ENCODE measurements at places on chromosomes 3 and 15. TPM values are rescaled to one million over a fixed set of nuclear protein-coding genes. Genes with fewer than 3 reads are reported as not detected.

Gene TMC3
- total RNA-seq, result not detected

Gene HHLA2
- total RNA-seq, result 1.9 TPM

Gene BHLHE40
- 440 TPM for total RNA-seq

Gene ZMYND10
- total RNA-seq, result 1.2 TPM

Gene SPINK8
- total RNA-seq, result not detected

Gene MELTF
- total RNA-seq, result 2.9 TPM

Gene SLC38A3
- not detected for total RNA-seq

Gene SEMA6D
- total RNA-seq, result not detected

Gene TNK2
- 94.8 TPM for total RNA-seq

DNA sequence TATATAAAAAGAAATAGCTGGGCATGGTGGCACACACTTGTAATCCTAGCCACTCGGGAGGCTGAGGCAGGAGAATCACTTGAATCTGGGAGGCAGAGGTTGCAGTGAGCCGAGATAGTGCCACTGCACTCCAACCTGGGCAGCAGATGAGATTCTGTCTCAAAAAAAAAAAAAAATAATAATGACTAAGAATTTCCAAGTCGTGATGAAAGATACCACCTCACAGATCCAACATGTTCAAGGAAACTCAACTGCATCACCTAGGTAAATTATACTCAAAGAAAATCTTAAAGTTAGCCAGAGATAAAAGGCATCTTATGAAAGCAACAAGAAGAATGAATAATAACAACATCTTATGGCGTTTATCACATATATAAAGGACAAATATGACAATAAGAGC, 50.1 kb downstream of the DOCK3 start:
- DNase-seq, result no peak

- DNase-seq, result no peak
Observed at GRCh38 chr15:77702211-77702957, 69.7 kb upstream of the LINGO1 start.

DNA sequence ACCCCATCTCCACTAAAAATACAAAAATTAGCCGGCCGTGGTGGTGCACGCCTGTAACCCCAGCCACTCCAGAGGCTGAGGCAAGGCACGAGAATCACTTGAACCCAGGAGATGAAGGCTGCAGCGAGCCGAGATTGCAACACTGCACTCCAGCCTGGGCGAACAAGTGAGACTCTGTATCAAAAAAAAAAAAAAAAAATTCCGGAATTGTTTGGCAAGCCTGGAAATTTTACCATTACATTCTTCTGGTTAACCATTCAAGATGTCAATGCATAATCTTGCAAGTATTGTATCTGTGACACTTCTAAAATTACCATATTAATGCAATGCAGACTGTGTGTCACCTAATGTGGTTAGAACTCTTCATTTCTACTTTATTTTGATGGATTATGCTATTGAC, 67.0 kb downstream of the CSNK1G1 start:
- no peak for DNase-seq

GRCh38 chr3:186922790-186923189, 7.5 kb upstream of the ST6GAL1 start:
- DNase-seq, result no peak

GRCh38 chr3:129663930-129664646, 57.6 kb upstream of the PLXND1 start:
- no peak for DNase-seq

DNA sequence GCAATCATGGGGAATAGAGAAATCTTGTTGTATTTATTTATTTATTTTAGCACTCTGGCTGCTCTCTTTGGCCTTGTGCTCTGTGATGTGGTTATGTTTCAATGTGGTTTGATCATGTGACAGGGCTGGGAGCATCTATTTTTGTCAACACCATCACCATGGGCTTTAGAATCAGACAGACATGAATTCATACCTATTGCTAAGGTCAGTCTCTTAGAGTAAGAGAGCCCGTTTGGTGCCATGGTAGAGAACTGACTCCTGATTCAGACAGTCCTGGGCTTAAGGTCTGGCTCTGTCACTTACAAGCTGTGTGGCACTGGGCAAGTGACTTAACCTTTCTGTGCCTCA, 157.0 kb downstream of the RYR3 start:
- DNase-seq, result no peak

- DNase-seq, result peak; percentile 75
Observed at GRCh38 chr3:5057857-5058324, 64.2 kb upstream of the ARL8B start.

DNA sequence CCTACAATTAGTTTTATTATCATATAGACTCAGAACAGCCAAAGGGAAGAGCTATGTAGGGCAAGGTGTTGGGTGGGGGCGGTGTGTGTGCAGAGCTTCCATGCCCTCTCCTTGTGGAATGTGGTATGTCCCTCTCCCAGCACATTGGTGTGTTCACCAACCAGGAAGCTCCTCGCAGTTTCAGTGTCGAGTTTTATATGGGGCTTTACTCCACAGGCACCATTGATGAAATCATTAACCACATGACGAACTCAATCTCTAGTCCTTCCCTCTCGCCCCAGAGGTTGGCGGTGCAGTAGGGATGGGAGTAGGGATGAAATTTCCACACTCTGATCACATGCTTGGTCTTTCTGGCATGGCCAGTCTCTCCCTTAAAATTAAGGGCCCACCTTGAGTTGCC, 13.6 kb upstream of the SRP14 start:
- DNase-seq, result no peak

GRCh38 chr3:169085827-169086226, 577.7 kb downstream of the MECOM start:
- no peak for DNase-seq

GRCh38 chr3:58471025-58471887, 20.6 kb upstream of the KCTD6 start:
- peak; percentile 85 for DNase-seq

- no peak for DNase-seq
Observed at GRCh38 chr15:45884289-45884688, 249.5 kb downstream of the SQOR start.

DNA sequence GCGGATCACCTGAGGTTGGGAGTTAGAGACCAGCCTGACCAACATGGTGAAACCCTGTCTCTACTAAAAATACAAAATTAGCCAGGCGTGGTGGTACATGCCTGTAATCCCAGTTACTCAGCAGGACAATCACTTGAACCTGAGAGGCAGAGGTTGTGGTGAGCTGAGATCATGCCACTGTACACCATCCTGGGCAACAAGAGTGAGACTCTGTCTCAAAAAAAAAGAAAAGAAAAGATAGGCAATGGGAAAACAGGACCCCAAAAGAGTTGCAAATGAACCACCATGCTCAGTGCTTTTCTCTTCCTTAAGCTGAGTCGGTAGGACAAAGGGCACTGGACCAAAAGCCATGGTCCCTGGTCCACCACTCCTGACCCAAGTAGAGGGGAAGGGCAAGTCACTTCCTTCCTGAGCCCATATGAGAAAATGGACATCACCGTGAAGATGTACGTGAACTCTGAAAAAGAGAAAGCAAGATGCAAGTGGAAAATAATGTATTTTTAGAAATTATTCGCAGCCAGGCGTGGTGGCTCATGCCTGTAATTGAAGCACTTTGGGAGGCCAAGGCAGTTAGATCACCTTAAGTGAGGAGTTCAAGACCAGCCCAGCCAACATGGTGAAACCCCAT, 2.6 kb downstream of the ITGB5 start:
- DNase-seq, result no peak

DNA sequence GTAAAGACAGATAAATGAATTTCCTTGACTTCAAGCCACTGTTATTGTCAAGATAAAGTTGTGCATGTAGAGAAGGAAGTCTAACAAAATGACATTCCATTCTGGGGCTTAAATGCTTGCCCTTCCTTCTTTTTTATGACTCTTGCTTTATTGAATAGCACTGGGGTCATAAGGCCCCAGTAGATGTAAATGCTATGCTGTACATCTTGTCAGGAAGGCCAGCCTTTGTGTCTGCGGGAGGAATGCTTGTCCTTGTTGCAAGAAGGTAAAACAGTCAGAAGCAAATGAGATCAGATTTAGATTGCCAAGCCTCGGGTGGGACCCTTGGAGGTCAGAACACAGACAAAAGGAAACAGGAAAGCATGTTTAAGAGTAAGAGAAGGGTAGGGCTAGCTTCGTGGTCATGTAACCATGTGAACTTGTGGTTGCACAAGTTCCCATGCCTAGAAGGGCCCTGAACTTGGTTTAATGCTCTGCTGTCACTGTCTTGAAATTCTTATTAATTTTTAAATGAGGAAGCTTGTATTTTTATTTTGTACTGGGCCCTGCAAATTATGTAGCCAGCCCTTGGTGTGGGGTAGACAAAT, 81.5 kb downstream of the PPM1L start:
- no peak for DNase-seq

DNA sequence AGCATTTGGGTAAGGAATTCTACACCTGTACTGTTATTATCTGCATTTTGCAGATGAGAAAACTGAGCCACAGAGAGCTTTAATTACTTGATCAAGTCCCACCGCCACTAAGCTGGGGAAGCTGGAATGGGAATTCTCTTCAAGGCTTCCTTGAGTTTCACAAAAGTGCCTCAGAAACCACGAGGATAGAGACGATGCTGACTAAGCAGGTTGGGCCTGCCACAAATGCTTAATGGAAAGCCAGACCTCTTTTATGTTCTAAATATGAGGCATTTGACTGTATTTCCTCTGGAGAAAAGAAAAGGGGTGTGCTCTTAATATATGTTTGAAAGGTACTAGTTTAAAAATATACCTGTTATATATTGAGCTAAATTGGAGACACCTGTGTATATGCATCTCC, 34.7 kb downstream of the ADAMTS9 start:
- no peak for DNase-seq

DNA sequence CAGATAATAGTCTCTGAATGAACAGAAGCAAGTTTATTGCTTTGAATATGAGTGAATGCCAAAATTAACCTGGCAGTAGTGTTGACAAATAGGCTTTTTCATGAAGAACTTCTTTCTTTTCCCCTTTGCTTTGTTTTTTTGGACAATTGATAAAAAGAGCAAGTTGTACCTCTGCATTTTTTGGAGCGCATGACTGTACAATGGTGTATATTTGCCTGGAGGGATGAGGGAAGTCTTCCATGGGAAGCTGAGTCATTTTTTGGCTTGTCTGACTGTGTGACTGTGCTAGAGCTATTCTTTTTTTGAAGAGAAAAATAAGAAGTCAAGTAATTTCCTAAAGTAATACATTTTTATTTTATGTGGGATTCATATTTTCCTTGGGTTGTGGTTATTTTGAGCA, 186.9 kb downstream of the KLHL25 start:
- no peak for DNase-seq

- no peak for DNase-seq
Observed at GRCh38 chr3:72655723-72656122, 192.5 kb downstream of the SHQ1 start.

GRCh38 chr15:28208583-28208982, 109.5 kb upstream of the OCA2 start:
- DNase-seq, result no peak

- no peak for DNase-seq
Observed at GRCh38 chr3:177803500-177803899, 606.2 kb upstream of the TBL1XR1 start.

DNA sequence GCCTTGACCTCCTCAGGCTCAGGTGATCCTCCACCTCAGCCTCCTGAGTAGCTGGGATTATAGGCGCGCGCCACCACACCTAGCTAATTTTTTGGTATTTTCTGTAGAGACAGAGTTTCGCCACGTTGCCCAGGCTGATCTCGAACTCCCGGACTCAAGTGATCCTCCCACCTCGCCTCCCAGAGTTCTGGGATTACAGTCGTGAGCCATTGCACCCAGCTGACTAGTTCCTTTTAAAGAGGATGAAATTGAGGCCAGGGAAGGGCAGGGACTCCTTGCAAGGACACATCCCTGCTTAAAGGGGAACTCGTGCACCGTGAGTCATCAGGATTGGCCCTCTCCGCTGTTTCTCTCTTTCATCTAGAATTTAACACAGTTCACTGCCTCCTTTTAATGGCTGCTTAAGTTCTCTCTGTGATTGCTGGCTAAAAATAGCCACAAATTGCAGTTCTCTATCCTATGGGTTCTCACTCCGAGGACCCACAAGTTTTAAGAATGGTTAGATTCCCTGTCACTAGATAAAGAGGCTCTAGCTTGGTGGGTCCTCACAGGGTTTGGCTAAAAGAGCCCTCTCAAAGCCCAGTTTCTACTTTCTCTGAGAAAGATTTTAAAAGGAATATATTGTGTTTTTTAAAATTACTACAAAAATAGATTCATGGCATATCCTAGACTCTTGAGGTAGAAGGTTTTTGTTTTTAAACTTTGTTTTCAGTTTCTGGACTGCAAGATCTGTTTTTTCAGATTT, 1.4 kb downstream of the CRTAP start:
- no peak for DNase-seq

DNA sequence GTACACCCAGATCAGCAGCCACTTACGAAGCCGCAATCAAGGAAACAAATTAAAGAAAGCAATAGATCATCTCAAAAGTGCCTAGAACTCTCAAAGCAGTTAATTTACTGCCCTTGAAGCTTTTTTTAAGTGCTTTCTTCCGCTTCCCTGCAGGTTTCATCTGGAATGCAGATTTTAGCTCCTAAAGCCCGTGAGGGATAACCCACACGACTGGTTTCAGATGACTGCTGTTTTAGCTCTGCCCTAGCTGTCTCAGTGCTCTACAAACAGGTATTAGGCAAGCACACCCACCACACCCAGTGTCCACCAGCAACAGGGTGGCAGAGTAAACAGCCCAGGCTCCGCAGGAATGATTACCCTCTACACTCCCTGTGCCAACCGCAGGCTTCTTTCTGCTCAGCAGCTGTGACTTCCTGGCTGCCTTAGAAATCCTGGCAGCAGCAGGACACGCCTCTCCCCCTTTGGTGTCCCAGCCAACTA, 126.0 kb downstream of the FMN1 start:
- DNase-seq, result no peak
